ENCODE measurements at places on chromosomes 4 and X. TPM values are rescaled to one million over a fixed set of nuclear protein-coding genes. Genes with fewer than 3 reads are reported as not detected.

GRCh38 chr4:80462621-80463091, 127.1 kb downstream of the CFAP299 start:
- DNase-seq, result no peak

- DNase-seq, result no peak
These were observed 1658.0 kb downstream of the STIM2 start for GRCh38 chr4:28518561-28519165.

ANKRD37 gene
- total RNA-seq, result 2.2 TPM

DNA sequence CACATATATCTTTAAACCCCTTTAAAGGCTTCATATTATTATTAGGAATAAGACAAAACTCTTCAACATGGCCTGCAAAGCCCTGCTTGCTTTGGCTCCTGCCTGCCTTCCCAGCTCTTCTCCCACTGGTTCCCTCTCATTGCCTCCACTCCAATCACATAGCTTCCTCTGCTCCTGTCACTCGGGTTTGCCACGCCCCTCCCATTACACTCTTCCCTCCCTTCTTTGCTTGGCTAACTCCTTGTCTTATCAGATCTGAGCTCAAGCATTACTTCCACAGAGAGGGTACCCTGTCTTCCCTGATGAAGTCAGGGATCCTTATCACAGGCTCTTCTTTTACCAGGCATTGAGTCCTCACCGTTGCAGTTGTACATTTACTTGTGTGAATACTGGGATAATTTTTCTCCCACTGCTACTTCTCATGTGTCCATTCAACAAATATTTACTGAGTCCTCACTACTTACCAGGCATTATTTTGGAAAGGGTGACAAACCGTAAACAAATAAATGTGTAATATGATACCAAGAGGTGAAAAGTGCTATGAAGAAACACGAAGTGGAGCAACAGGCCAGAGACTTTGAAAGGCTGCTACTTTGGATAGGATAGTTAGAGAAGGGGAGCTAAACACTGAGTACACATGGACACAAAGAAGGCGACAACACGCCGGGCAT, 3.2 kb upstream of the VGLL1 start:
- DNase-seq, result no peak

GRCh38 chr4:98491899-98492559, 166.4 kb downstream of the TSPAN5 start:
- no peak for DNase-seq

- no peak for DNase-seq
These were observed 30.2 kb upstream of the GRIA3 start for GRCh38 chrX:123153846-123154335.

USP46 gene
- 4.6 TPM for total RNA-seq

DNA sequence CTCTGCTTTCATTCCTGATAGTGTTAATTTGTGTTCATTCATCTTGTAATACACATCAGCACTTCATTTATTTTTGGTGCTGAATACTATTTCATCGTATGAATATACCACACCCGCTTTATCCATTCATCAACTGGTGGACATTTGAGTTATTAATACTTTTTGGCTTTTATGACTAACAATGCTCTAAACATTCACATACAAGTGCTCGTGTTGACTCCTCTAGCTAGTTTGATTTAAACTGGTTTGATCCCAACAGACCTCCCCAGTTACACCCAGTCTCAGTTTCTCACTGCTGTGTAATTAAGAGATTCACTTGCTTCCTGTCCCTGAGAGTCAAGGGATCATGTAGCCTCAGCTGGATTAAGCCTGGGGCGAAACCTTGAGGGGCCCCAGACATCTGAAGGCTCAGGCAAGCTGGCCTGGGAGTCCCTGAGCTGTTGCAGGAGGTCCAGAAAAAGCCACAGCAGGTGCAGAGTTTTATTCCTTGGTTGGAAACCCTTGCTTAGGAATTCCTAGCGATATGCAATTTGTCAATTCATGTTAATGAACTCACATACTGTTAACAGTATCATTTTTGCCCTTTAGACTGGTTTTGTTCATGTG, 52.8 kb upstream of the CLDN24 start:
- no peak for DNase-seq

DNA sequence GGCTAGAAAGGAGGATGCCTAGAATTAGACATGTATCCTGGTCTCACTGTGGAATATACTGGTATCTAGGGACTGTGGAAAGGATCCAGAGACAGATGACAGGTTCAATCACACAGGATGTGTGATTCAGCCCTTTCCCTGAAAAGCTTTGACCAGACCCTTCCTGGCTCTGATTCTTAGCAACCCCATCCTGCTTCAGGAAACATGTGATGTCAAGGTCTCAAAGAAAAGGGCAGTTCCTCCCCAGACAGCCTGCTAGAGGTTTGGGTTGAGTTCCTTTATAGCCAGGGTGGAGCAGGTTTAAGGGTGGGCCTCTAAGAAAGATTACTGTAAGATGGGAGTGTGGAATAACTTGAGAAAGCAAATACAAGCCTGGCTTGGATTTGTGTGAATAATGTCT, 3.0 kb downstream of the BMP15 start:
- DNase-seq, result no peak

XAGE2 gene
- not detected for total RNA-seq

DNA sequence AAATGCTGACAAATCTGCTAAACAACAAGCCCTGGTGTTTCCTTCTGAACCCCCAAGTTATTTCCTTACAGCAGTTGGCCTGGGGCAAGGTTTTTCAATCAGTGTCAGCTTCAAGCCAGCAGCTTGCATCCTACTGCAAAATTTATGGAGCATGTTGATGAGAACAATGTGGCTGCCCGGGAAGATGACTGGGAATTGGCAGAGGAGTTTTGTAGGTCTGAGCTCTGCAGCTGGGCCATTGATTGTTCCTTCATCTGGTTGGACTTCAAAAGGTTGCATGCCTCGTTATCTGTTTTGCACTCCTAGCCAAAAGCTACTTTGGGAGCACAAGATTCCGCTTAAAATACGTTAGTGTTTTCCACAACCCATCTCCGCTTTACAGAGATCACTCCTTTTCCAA, 1030.3 kb upstream of the LCORL start:
- DNase-seq, result no peak

SLC25A4 gene
- total RNA-seq, result 30.0 TPM

TCP11X2 gene
- total RNA-seq, result not detected
